ENCODE measurements at places on chromosomes 11 and 22. TPM values are rescaled to one million over a fixed set of nuclear protein-coding genes. Genes with fewer than 3 reads are reported as not detected.

ZNF408 gene
- total RNA-seq: 23.2 TPM

NAALADL1 gene
- not detected for total RNA-seq

SFI1 gene
- 24.8 TPM for total RNA-seq

TNRC6B gene
- 53.4 TPM for total RNA-seq

HSPB2 gene
- not detected for total RNA-seq

DNA sequence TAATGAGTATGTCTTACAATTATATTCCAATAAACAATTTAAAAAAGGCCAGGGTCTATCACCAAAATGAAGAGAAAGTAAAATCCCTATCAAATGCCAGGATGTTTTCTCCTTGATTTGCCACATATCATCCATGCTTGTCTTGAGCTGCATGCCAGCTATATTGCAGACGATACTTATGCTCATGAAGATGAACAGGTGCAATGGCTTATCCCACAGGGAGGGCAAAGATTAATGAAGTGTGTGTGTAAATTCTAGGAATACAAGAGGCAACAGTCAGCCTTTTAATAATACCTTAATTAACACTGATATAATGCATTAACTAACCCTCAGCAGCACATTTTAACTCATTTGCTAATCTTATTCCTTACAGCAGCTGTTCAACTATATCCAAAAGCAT, 850.5 kb downstream of the KCNA4 start:
- no peaks in the 10 kb centered on the region for H3K36me3 ChIP-seq
- no peaks in the 10 kb centered on the region for H3K27me3 ChIP-seq
- no peak overlapping the region for H3K27ac ChIP-seq
- no peak for DNase-seq
- no peaks in the 10 kb centered on the region for H3K4me1 ChIP-seq

DNA sequence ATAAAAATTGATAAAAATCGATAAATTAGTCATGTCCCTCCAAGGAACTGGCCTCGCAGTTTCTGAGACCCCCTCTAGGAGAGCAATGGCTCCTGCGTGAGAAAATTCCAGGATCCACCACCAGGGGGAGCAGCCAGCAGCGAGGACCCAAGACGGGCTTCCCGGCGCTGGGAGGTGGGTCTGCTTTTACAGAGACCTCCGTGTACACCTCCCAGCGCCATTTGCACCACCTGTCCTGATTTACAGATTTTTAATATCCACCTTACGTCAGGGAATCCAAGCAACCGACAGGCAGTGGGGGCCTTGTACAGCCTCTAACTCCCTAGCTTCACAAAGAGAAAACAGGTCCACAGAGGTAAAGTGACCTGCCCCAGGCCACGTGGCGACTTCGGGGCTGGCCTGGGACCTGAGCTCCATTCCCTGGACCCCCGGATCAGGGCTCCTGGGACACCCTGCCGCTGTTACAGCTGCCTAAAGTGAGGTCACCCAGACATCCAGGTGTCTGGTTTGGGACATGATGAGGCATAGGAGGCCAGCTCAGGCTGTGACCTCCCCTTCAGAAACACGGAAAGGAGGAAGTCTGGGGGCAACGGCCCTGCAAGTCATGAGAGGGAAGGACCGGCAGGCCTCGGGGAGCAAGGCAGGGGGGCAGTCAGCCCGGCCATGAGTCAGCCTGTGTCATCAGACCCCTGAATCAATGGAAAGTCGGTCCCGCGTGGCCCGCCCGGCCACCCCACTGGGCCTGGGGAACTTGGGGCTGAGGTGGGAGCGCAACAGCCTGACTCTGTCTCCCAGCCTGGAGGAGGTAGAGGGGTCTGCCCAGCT, 3.5 kb downstream of the OSM start:
- H3K27me3 ChIP-seq: peaks cover 7% of the 10 kb centered on the region
- H3K27ac ChIP-seq: no peak overlapping the region
- H3K4me1 ChIP-seq: no peaks in the 10 kb centered on the region
- DNase-seq: peak; percentile 89
- H3K36me3 ChIP-seq: no peaks in the 10 kb centered on the region
- H3K4me3 ChIP-seq: no peak overlapping the region

DNA sequence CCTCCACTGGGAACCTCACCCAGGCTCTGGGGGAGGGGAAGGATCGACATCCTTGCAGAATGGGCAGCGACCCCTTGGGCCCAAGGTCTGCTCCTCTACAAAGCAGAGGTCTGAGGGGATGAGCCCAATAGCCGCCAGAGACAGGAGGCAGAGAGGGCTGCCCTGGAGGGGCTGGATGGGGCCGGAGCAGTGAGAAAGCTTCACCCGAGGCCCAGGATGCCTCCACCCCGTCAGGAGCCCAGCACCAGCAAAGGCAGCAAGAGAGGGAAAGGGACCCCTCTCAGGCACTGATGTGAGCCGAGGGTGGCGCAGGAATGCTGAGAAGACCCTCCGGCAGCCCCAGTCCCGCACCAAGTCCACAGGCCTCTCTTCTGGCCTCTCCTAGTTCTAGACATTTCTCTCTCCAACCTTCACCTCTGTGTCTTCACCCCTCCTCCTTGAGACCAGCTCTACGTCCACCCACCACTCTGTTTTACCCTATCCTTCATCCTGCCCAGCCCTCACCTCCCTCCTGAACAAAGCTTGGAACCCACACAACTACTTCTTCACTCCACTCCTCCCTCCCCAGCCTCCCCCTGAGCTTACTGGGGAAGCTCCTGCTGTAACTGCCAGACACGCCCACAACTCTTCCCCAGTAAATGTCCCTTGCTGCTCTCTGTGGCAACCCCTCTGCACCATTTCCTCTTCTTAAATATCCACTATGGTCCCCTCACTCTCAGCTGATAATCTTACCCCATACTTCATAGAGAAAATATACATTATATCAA, 131.9 kb downstream of the MPPED1 start:
- H3K4me1 ChIP-seq: no peaks in the 10 kb centered on the region
- no peaks in the 10 kb centered on the region for H3K36me3 ChIP-seq
- H3K27ac ChIP-seq: no peak overlapping the region

GRCh38 chr11:122634501-122634900, 21.0 kb upstream of the UBASH3B start:
- H3K4me3 ChIP-seq: no peak overlapping the region
- peaks cover 4% of the 10 kb centered on the region for H3K27me3 ChIP-seq
- peaks cover 21% of the 10 kb centered on the region for H3K4me1 ChIP-seq
- no peak overlapping the region for H3K27ac ChIP-seq
- peak; percentile 15 for DNase-seq

GRCh38 chr22:19983741-19984140, 32.9 kb downstream of the ARVCF start:
- no peaks in the 10 kb centered on the region for H3K4me1 ChIP-seq
- peaks cover 4% of the 10 kb centered on the region for H3K36me3 ChIP-seq
- H3K27ac ChIP-seq: no peak overlapping the region
- no peak overlapping the region for H3K4me3 ChIP-seq

DNA sequence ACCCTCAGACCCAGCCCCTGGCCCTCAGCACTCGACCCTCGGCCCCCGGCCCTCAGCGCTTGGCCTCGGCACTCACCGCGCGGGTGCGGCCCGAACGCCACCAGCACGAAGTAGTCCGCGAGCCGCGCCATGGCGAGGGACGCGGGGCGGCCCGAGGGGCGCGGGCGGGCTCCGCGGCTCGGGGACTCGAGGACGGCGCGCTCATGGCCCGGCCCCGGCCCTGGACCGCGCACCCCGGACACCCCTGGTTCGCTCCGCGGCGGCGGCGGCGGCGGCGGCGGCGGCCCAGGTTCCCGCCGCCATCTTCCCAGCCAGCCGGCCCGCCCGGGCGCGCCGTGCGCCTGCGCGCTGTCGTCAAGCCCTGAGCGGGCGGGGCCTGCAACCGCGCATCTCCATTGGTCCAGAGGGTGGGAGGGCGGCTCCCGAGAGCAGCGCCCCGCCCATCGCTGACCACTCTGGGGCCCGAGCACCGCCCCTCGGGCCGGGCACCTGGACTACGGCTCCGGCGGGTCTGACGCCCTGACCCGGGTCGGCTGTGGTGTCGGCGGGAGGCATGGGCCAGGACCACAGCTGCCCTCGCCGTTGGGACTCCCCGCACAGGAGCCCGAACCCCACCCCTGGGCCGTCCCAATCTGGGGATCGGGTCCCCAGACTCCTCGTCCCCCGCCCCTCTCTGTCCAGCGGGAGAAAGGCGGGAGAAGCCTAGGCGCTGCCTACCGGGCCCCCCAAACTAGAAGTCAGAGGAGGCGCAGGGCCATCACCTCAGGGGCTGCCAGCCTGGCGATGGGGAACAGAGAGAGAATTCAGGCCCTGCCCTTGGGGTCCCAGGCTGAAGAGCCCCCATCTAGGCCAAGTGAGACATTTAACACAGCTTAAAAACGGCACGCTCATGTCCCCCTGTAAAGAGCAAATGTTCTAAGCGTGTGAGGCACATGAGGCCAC, at the start of gene SBF1:
TSS of gene SBF1 (minus strand) at position 326 of the 942 bp plus-strand sequence. CDS start at position 131, 195 bp downstream.
- peak; percentile 94 for DNase-seq
- H3K27me3 ChIP-seq: peaks cover 34% of the 10 kb centered on the region

DNA sequence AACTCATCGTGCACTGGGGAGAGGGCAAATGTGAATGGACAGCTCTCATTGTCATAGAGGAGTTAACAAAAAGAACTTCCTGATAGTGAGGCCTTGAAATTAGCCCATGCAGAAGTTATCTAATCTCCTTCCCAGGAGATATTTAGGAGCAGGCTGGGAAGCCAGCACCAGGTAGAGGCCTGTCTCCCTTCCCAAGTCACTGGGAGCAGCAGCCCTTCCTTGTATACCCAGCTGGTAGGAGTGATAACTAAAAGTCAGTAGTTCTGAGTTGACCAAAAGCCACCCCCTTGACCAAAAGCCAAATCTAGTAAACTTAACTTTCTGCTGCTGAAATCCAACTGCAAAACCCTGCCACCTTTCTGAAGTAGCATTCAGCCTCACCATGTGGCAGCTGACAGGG, 1.4 kb upstream of the BACE1-AS start:
- peaks cover 4% of the 10 kb centered on the region for H3K4me1 ChIP-seq
- no peak for DNase-seq
- peak overlapping the region; percentile 17 for H3K27ac ChIP-seq
- H3K36me3 ChIP-seq: peaks cover 36% of the 10 kb centered on the region
- peaks cover 2% of the 10 kb centered on the region for H3K27me3 ChIP-seq

- no peak overlapping the region for H3K4me3 ChIP-seq
- peaks cover 1% of the 10 kb centered on the region for H3K27me3 ChIP-seq
- no peak overlapping the region for H3K27ac ChIP-seq
- H3K36me3 ChIP-seq: no peaks in the 10 kb centered on the region
- H3K4me1 ChIP-seq: no peaks in the 10 kb centered on the region
Observed at GRCh38 chr11:7321473-7322450, 70.1 kb downstream of the SYT9 start.
